Activated naive CD8-positive, alpha-beta T cell treated with anti-CD3 and anti-CD28 coated beads, Interleukin-2, amount 10 ng/mL, durations not matched to agents 7 days and 5 days (primary cell): ENCODE measurements at places on chromosomes 16 and 17. TPM values are rescaled to one million over a fixed set of nuclear protein-coding genes. Genes with fewer than 3 reads are reported as not detected.

DNA sequence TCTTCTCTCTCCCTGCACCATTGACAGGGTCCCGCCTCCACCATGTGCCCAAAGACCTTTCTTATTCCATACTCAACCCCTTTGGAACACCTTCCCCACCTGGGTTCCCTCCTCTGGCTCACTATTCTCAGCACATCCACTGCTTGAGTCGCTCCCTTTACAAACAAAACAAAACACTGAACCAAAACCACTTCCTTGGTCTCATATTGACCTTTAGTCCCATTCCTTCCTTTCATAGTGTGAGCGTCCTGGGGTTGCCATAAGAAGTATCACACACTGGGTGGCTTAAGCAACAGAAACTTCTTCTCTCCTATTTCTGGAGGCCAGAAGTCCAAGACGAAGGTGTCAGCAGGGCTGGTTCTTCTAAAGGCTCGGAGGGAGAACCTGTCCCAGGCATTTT, 6.1 kb upstream of the TNRC6C start:
- peaks cover 1% of the 10 kb centered on the region for H3K36me3 ChIP-seq
- H3K27me3 ChIP-seq, result peaks cover 51% of the 10 kb centered on the region
- no peak for DNase-seq
- H3K4me1 ChIP-seq, result peaks cover 13% of the 10 kb centered on the region
- no peak overlapping the region for H3K4me3 ChIP-seq

Gene MLKL
- total RNA-seq, result 25.6 TPM

Gene SLC5A11
- not detected for total RNA-seq

DNA sequence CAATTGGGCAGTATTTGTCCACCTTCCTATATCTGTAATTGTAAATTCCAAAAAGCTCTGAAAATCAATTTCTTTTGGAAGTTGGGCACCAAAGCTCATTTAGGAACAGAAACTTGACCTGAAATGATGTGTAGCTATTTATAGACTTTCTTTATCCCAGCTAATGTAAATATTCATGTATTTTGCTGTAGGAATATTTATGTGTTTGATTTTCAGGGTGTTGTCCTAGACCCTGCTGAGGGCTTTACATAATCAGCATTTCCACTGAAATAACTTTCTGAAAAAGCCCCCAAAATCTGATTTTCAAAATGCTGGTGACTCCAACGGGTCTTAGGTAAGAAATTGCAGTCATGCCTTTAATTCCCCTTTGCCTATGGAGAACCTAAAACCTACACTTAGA, 4.1 kb downstream of the RBFOX1 start:
- no peaks in the 10 kb centered on the region for H3K4me1 ChIP-seq
- no peaks in the 10 kb centered on the region for H3K27me3 ChIP-seq
- H3K4me3 ChIP-seq, result no peak overlapping the region
- DNase-seq, result no peak
- H3K36me3 ChIP-seq, result no peaks in the 10 kb centered on the region

Gene TXNDC11
- 30.7 TPM for total RNA-seq

- peaks cover 10% of the 10 kb centered on the region for H3K27me3 ChIP-seq
- peaks cover 7% of the 10 kb centered on the region for H3K36me3 ChIP-seq
- H3K27ac ChIP-seq, result no peak overlapping the region
- no peak for DNase-seq
Observed at GRCh38 chr16:58021661-58022551, 3.6 kb upstream of the MMP15 start.

DNA sequence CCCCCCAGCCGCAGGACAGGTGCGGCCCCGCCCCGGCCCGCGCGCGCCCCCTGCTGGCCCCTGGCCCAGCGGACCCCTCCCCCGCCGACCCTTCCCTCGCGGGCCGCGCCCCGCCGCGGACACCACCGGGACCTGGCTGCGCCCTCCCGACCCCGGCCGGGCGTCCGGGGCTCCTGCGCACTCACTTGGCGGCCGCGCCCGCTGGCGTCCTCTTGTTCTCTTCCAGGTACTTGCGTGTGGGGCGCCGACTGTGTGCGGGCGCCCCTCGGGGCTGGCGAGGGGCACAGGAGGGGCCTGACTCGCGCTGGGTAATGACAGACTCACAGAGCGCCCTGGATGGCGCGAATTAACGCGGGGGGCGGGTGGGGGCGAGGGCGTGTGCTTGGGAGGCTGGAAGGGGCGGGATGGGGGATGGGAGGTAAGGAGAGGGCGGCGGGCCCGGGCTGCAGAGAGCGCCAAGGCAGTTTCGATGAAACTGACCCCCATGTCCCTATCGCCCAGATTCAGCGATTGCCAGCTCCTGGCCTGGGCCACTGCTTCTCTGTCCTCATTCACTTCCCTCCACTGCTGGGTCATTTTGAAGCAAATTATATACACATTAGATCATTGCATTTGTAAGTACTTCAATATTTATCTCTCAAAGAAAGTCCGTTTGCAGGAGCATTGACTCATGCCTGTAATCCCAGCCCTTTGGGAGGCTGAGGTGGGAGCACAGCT, 445 bp upstream of the DBNDD1 start:
- peaks cover 12% of the 10 kb centered on the region for H3K4me1 ChIP-seq
- peak; percentile 70 for DNase-seq
- H3K27ac ChIP-seq, result no peak overlapping the region
- H3K36me3 ChIP-seq, result peaks cover 2% of the 10 kb centered on the region

DNA sequence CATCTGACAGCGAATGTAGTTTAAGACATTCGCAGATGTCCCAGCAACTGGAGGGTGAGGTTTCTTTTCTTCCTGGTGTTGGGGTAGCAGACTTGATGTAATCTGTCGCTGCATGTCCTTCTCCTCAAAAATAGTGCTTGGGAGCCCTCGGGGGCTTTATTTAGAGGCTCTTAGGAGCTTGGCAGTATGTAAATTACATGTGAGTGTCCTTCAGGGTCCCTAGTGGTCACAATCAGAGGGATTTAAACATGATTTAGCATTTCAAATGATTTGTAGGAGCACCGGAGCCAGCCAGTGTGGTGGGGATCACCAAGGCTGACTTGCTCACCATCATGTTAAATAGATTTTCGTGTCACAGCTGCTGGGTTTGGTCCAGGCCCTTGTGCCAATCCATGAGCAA, 8.8 kb upstream of the SALL1 start:
- H3K27ac ChIP-seq, result no peak overlapping the region
- no peak overlapping the region for H3K4me3 ChIP-seq
- no peaks in the 10 kb centered on the region for H3K36me3 ChIP-seq
- no peak for DNase-seq
- H3K4me1 ChIP-seq, result no peaks in the 10 kb centered on the region

Gene GAS2L2
- not detected for total RNA-seq

Gene HBA2
- total RNA-seq, result not detected

DNA sequence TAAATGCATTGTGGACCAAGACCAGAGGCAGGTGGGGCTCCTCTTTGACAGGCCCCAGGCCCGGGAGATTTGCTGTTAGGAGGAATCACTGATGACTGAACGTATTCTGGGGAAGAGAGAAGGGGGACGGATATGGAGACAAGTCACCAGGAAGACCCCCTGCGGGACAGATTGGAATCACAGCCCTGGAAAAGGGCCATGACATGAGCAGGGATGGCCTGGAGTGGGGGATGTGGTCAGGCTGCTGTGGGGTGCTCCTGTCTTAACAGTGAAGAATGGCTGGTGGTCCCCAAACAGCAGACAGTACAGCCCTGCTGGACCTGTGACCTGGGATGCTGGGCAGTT, 23.7 kb upstream of the MGAT5B start:
- peaks cover 14% of the 10 kb centered on the region for H3K4me1 ChIP-seq
- H3K4me3 ChIP-seq, result no peak overlapping the region
- H3K27me3 ChIP-seq, result peaks cover 55% of the 10 kb centered on the region
